ENCODE measurements at places on chromosomes 2 and 18.

GRCh38 chr2:124147552-124147951 lies 122.5 kb downstream of the CNTNAP5 start:
- DNase-seq, result no peak

DNA sequence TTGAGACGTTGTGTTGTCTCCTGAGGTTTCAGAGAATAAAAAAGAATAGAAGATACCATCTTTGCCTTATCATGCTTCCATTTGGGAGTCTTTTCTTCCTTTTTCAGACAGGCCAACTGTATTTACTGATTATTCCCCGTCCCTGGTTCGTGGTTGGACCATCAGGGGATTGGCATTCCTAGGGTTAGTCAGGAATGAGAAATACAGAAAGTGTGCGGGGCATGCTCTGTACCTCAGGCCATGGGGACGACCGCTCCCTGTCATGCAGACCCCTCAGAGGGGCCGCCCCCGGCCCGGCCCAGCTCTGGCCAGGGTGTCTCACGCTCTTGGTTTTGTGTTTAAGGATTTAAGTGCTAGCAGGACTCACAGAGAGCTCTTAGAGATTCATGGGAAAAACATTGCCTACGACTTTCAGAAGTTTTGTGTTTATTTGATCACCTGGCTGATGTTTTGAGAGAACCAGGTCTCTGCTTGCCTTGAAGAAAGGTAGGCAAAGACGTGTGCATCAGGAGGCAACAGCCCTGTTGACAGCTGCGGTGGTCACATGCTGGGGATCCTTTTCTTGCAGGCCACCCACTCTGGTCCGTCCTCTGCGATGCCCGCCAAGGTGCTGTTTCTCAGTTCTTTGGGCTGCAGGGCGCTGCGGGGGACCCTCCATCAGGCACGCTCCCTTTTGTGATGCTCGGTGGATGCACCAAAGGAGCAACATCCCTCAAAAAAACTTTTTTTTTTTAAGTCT lies 317.8 kb downstream of the AGAP1 start:
- DNase-seq, result no peak

GRCh38 chr18:79583984-79584401 lies 95.6 kb upstream of the CTDP1 start:
- DNase-seq, result no peak

DNA sequence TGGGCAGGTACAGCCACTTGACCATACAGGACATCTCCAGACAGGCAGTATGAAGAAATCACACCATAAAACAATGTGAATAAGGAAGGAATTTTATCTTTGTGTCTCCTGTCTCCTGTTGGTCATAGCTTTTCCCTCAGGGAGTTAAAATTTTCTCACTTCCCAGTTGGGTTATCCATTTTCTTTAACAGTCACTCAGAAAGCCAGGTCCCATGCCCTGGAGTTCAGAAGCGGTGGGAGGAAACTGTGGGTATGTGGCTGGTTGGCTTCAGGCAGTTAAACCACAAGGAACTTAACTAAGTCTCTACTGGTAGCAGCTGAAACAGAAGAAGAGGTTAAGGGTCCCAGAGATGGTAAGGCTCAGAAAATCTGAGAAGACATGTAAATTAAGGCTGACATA lies 6.5 kb upstream of the SMAD2 start:
- DNase-seq, result no peak

GRCh38 chr2:39524061-39524460 lies 87.0 kb upstream of the MAP4K3 start:
- no peak for DNase-seq

DNA sequence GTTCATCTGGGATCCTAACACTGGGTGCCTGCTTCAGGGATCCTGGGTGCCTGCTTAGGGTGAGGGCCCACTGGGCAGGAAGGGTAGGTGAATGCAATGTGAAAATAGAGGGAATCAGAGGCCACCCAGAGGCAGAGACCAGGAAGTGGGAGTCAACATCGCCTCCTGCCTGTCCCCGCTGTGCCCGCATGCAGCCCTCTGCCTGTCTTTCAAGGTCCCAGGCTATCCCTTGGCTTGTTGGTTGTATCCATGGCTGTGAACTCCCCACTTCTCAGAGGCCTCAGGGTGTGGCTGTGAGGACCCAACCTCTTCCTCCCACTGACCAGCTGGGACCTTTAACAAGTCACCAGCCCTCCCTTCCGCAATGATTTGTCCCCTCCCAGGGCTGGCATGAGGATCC lies 26.5 kb downstream of the PSD4 start:
- DNase-seq, result no peak

GRCh38 chr2:100721693-100722092 lies 98.2 kb upstream of the NPAS2 start:
- DNase-seq, result no peak

DNA sequence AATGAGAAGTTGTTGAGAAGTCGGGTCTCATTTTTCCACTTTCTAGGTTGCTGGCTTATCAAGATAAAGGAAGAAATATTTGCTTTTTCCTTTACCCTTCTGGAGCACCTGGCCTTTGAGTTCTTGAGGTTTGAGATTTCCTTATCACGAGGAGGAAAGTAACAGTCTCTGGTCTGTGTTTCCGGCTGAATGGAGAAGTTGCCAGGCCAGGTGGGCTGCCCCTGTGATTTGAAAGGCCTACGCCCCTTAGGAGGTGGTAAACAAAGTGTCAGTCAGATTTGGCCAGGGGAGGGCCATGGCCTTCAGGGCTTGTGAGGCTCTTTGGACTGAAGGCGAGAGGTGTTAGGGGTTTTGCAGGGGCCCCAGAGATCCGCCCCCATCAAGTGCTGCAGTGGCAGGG lies 156.7 kb upstream of the HAAO start:
- no peak for DNase-seq

DNA sequence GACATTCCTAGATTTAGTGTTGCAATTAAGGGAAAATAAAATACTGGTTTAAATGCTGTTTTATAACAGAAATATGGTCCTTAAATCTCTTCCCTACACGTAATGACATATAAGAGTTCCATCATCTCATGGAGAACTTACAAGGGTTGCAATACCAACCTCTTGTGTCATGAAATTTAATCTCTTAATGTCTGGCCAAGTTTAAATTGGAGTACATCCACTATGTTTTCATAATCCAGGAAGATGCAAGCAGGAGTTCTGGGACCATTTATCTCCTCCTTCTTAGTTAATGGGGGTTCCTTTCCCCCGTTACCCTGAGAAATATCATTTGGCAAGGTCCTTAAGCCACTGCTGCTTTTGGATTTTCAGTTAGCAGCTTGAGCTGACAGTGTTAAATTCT lies 126.0 kb upstream of the ACVR2A start:
- DNase-seq, result no peak

GRCh38 chr2:181872178-181872577 lies 19.4 kb upstream of the ITPRID2 start:
- DNase-seq, result no peak

Data from CD4-positive, alpha-beta T cell treated with Interleukin-10 for 1 hour (primary cell).